ENCODE measurements at places on chromosomes 13 and 19. TPM values are rescaled to one million over a fixed set of nuclear protein-coding genes. Genes with fewer than 3 reads are reported as not detected.

Gene LILRA1
- total RNA-seq, result not detected

Gene ABHD8
- total RNA-seq, result 20.7 TPM

GRCh38 chr19:58009666-58010301, 7.2 kb upstream of the ZNF606 start:
- no peak for DNase-seq

DNA sequence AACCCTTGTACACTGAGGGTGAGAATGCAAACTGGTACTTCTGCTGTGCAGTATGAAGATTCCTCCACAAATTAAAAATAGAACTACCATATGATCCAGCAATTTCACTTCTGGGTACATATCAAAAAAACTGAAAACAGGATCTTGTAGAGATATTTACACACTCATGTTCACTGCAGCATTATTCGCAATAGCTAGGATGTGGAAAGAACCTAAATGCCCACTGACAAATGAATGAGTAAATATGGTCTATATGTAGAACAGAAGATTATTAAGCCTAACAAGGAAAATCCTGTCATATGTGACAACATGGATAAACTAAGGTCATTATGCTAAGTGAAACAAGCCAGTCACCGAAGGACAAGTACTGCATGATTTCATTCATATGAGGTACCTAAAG, 304.7 kb downstream of the ENOX1 start:
- no peak for DNase-seq

DNA sequence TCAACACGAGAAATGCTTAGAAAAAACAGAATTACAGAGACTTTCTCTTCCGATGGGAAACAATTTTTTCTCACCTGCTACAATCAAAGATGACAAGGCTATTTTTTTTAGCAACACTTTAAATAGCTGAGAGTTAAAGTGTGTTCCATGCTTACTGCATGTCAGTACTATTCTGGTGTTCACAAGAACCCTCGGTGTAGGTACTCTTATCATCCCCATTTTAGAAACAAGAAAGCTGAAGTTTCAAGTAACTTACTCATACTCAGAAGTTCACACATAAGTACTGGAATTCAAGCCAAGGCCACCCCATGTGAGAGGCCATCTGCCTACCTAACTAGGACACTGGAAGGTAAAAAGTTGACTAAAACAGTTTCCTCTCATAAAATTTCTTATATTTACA, 9.0 kb upstream of the TNFRSF19 start:
- DNase-seq, result no peak

DNA sequence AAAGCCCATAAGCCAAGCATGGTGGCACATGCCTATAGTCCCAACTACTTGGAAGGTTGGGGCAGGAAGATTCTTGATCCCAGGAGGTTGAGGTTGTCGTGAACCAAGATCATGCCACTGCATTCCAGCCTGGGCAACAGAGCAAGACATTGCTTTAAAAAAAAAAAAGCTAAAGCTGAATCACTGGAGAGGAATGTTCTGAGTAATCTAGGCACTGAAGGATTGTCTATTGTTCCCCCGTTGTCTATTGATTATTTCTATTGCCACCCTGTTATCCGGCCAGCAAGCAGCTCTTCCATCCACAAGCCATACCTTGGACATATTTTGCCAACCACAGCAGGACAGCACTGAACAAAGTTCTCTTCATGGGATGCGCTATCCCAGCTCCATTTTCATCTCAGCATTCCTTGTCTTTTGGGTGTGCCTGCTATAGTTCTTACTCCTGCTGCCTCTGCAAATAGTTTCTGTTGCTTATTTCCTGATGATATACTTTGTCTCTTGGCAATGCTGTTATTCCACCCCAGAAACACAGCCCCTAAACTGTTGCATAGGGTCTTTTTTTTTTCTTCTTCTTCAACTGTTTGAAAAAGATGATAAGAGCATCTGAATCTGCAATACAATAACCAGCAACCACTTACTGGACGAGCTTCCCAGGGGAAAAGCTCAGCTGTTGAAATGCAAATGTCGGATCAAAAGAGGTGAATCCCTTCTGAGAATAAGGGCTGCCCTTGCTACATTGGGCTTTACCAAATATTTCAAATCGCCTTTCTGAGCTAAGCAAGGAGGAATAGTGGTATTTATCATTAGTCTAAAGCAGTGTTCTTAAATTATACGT, 22.2 kb upstream of the SIAH3 start:
- peak; percentile 52 for DNase-seq
